ENCODE measurements at places on chromosomes 2 and 18.
A peak's percentile ranks its signal among the peaks of the same experiment; 100 is the strongest.

DNA sequence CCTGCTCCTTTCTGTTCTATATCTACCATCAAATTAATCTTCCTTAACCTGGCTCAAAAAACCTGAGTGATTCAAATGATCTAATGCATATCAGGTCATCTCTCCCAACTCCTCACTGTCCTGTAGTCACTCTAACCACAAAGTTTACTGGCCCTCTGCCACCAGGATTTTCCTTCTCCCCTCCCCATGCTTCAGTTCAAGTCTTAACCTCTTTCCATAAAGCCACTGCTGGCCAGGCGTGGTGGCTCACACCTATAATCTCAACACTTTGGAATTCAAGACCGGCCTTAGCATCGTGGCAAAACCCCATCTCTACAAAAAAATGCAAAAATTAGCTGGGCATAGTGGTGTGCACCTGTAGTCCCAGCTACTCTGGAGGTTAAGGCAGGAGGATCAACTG lies 7.5 kb upstream of the SP3 start:
- no peak for DNase-seq

- peak; percentile 50 for DNase-seq
These were observed 155.9 kb downstream of the RAB3GAP1 start for GRCh38 chr2:135208016-135208415.

- DNase-seq, result no peak
These were observed 93.7 kb upstream of the TRIB2 start for GRCh38 chr2:12623051-12623450.

GRCh38 chr2:211055438-211055837 lies 499.0 kb downstream of the CPS1 start:
- DNase-seq, result peak; percentile 38

DNA sequence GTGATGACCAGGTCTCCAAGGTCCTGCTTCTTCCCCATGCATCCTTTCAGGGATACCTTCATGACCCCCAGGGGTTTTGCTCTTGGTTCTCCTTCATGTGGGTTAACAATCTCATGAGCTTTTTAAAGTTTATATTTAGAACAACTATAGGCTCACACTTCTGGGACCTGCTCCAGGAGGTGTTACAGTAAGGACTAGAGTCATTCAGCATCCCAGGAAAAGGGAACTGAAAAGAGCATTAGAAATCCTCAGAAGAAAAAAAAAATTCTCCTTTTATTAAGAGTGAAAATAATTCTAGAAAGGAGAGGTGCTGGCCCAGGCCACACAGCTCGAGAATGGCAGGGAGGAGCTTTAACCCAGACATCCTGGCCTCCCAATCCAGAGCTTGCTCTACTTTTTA lies 66.5 kb downstream of the SETBP1 start:
- DNase-seq, result no peak

- no peak for DNase-seq
These were observed 201.4 kb downstream of the TCF4 start for GRCh38 chr18:55386545-55386944.

DNA sequence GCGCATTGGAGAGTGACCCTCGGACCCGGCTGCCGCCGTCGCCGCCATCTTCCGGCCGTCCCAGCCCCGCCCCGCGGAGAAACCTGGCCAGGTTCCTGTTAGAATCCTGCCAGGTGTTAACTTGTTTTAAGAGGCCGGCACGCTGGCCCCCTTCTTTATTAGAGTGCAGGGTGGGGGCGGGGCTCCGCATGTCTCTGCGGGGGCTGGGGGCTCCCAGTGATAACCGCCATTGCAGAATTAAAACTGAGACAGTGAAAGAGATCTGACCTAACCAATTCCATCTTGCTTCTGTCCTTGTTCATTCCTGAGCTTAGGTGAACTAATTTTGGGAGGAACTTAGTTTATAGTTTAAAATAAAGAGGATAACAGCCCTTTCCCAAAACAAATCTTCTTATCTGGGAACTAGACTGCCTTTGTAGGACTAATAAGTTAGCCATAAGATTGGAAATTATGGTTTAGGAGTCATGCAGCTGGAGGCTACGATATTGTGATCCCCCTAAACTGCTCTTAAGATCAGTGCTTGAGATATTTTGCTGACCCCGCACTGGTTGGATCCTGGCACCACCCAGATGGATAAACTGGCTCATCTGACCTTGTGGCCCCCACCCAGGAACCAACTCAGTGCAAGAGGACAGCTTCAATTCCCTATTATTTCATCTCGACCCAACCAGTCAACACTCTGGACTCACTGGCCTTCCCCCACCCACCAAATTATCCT lies 543 bp upstream of the STARD7 start:
- no peak for DNase-seq

DNA sequence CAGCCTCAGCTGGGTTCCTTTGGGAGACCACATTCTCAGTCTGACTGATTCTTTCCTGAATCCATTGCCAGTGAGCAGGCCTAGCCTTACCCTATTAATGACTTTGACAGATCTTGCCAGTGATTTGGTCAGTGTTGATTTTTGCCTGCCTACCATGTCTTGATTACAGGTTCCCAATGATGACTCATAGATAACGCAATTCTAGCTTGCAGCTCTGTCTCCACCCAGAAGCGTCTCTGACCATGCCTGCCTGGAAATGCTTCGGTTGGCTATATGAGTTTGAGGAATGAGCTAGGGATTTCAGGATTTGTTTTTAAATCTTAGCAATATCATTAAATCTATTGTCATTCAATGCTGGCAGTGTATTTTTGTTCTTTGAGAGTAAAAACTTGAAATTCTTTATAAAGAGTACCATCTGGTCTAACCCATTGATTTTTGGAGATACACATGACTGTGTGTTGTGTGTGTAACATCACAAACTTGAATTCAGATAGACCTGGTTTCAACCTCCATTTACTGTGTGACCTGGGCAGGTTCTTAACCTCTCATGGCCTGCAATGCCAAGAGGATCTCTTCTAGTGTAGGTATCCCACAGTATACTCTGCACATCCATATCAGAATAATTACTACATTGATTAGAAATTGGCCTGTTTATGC lies 57.0 kb downstream of the CCDC150 start:
- DNase-seq, result no peak

GRCh38 chr2:160168878-160169277 lies 31.2 kb downstream of the ITGB6 start:
- DNase-seq, result no peak

DNA sequence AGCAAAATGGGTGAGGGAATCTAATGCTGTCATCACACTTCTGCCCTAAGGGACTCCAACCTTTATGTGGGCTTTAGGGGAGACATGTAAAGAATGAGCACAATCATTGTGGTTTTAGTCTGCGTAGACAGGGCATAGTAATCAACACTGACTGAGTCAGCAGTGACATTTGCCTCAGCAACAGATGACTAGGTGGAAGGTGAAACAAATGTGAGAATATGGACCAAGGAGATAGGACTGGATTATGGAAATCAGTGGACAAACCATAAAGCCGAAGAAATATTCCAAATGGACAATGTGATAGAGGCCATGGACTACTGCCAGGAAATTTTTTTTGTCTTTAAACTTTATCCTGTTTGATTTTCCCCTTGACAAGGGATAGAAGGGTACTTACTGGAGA lies 83.9 kb downstream of the PDK1 start:
- DNase-seq, result no peak

DNA sequence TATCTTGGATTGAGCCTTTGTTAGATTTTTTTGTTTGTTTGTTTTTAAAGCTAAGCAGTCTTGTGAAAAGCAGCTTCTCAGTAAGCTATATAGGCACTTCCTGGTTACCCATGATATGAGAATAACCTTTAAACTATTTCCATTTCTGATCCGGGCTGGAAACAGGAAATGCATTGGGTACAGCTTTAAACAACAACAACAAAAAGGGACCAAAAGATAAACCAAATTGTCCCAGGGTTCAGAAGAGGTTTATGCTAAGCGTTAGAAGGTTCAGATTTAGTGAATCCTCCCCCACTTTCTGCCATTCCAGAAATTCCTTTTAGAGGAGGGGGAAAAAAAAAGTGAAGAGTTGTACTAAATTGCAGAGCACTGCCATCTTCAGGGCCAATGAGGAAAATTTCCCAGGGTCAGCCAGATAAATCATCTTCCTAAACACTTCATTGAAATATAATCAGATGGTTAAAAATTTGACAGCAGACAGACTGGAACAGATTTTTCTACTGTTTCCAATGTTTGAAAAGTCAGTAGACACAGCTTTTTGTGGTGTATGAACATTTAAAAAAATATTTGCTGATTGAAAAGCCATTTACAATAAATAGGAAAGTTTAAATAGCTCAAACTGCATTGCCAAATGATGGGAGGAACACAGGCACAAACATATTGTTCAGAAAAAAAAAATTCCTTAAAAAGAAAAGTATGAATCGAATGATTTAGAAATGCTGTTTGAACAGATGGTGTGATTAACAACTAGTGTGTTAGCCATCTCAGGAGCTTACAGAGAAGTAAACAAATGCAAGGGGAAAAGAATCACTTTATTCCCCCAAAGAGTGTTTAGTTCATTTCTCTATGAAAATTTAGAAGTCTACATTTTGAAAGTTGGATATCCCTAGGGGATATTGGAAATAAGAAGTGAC lies 189.9 kb upstream of the TANK start:
- DNase-seq, result peak; percentile 88

GRCh38 chr2:173161040-173161439 lies 85.4 kb downstream of the MAP3K20 start:
- no peak for DNase-seq

GRCh38 chr18:33576999-33577646 lies 896 bp upstream of the ASXL3 start:
- DNase-seq, result no peak

DNA sequence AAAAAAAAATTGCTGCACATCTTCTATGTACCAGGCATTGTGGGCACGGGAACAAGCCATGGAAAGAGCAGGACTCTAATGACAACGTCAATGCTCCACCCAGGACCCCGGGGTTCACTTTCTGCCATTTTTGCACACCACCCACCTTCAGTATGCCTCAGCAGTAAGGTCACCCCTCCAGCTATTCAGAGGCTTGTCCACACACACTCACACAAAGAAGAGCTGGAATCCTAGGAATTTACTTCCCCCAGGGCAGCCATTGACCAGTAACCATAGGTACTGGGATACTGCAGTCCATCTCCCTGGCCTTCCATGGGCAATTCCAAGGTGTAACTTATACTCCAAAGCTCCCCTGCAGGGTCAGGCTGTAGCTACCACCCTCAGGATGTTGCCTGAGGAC lies 170.8 kb downstream of the SUCLG1 start:
- no peak for DNase-seq

DNA sequence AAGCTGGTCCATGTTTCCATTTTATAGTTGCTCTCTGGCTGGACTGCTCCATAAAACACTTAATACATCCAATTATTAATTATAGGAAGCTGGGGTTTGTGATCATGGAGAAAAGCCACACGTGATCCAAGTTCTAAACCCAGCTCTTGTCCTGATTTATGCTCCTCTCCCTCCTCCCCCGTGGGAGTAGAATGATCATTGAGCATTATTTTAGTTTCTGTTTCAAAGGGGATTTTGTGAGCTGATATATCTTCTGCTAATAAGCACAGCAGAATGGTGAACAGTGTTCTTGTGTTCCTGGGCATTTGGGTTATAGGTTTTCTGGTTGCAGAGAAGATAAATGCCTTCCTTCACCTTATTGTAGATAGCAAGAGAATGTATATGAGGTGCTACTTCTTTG lies 135.7 kb upstream of the TMEM200C start:
- DNase-seq, result no peak

- no peak for DNase-seq
These were observed 5.1 kb downstream of the SMIM21 start for GRCh38 chr18:75422341-75422910.

DNA sequence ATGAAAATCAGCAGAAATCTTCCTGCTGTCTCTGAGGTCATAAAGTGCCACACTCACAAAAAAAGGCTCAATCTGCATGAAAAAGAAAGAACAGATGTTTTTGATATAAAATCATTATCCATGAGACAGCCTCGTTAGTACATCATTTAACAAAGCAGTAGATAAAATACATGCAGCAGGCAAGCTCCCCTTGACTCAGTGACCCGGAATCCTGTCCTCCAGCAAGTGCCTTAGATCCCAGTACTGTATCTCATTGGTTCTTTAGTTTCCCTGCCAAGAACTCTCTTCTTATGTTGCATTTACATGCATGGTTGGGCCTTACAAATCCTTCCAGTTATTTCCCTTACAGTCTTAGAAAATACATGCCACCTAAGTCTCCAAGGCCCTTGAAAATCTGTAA lies 148.9 kb upstream of the CCDC195 start:
- peak; percentile 8 for DNase-seq

GRCh38 chr2:71736986-71737385 lies 283.6 kb downstream of the DYSF start:
- no peak for DNase-seq

DNA sequence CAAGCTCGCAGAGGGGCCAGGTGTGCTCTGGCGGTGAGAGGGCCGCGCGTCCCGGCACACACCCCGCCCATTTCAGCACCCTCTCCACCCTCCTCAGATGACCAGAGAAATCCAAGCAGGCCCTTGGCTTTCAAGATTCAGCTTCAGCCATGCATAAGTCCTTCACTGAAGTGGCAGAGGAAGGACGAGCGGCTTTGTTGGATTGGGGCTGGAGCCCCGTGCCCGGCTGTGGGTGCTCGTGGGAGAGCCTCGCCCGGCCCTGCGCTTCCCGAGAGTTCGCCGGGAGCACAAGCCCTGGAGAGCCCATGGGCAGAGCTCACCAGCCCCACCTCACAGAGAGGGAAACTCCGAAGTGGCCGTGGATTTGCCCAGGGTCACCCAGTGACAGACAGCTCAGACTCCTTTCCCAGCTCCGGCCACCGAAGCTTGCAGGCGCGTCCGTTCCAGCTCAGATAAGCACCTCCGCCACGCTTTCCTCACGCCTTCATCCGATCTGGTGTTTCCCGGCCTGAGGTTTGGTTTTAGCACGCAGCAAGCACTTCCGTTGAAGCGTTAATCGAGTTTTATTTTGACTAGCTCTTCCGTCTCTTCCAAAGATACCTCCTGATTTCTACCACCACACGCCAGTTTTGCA lies 45.6 kb upstream of the MTCL1 start:
- DNase-seq, result no peak

DNA sequence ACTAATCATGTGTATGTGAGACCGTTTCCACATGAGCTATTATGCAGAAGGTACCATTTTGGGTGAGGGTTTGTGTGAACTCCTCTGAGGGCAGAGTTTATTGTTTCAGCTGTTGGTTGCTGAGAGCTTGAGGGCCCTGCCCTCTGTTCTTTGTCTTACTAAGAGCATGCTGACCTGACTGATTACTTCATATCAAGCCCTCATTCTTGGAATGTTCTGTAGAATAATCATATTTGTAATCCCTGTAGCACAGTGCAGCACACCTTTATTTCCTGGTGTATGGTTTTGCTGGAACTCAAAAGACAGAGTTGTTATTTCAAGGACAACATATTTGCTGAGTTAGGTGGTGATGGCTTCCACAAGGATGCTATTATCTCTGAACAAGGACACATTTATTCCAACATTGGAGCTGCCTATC lies 118.5 kb downstream of the GALNT3 start:
- DNase-seq, result no peak

- DNase-seq, result no peak
These were observed 177.2 kb downstream of the THADA start for GRCh38 chr2:43418680-43419079.

GRCh38 chr2:145157036-145157675 lies 637.2 kb upstream of the ZEB2 start:
- DNase-seq, result no peak

Data from NCI-H2171 treated with DMSO at 0.1 percent for 48 hours (cell line).